Omental fat pad (tissue), 4 donors: ENCODE measurements at places on chromosomes 4 and X. TPM values are rescaled to one million over a fixed set of nuclear protein-coding genes. Genes with fewer than 3 reads are reported as not detected.

Gene HSFX2
- total RNA-seq, result not detected

Gene TRIM75
- total RNA-seq, result not detected

Gene SLC35A2
- total RNA-seq, result 17.4 TPM

Gene PSAPL1
- 0.48 TPM for total RNA-seq

Gene SLC7A11
- total RNA-seq, result 0.60 TPM

DNA sequence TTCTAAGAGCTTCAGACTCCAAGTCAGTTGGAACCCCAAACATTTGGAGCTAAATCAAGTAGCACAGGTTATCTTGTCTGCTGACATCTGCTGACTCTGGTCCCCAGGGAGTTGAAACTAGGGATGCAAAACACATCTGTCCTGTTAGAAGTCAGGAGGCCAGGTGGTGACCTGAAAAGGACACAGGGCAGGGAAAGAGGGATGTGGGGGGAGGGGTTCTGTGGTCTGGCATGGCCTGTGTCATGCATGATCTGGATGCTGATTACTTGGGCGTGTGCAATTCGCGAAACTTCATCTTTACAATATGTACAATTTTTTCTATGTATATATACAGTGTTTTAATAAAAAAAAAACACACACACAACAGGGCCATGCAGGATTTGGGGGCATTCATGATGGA, 55.3 kb downstream of the FHDC1 start:
- DNase-seq, result no peak

DNA sequence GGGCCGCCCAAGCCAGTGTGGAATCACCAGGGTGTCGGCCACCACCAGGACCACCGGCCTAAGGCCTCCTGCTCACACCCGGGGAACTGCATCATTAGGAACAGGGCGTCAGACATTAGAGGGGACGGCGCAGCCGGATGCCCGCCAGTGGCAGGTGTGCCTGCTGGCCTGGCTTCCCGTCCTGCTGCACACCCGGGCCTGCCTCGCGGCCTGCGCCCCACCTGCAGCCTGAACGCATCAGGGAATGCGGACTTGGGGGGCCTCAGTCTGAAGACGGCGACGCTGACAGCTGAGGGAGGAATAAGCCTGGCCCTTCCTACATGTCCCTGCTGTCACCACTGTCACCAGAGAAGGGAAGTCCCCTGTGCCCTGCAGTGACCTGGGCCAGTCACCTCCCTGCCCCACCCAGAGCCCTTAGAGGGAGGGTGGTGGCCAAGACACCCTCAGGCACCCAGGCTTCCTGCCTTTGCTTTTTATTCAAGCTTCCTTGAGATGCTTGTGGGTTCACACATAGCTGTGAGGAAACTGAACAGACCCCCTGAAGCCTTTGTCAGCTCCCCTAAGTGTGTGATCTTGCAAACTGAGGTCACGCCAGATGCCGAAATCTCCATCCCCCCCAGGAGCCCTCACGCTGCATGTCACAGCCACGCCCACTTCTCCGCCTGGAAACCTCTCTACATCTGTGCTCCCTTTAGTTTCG, 3.2 kb downstream of the DGKQ start:
- DNase-seq, result no peak

GRCh38 chr4:154491341-154492271, at the start of gene DCHS2:
Gene DCHS2, minus strand, starts transcription at chr4:154491799. Its CDS starts 444 bp downstream, at chr4:154491355.
- DNase-seq, result no peak

- no peak for DNase-seq
Observed at GRCh38 chr4:6056976-6057766, 38.9 kb upstream of the C4orf50 start.

DNA sequence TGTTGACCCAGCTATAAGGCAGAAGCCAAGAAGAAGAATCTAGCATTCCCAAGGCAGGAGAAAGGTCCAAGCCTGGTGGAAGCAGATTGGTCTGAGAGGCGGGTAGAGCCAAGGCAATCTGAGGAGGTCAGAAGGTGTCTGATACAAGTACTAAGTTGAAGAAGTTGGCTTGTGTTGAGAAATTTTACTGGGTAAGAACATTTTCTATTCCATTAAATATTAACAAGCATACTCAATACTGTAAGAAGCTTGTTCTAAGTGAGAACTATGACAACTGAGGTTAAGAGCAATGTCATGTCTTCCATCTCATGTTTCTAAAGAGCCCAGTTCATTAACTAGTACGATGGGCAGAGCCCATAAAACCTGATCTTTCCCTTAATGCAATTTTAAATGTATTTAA, 75.0 kb downstream of the FAM13A start:
- DNase-seq, result no peak

DNA sequence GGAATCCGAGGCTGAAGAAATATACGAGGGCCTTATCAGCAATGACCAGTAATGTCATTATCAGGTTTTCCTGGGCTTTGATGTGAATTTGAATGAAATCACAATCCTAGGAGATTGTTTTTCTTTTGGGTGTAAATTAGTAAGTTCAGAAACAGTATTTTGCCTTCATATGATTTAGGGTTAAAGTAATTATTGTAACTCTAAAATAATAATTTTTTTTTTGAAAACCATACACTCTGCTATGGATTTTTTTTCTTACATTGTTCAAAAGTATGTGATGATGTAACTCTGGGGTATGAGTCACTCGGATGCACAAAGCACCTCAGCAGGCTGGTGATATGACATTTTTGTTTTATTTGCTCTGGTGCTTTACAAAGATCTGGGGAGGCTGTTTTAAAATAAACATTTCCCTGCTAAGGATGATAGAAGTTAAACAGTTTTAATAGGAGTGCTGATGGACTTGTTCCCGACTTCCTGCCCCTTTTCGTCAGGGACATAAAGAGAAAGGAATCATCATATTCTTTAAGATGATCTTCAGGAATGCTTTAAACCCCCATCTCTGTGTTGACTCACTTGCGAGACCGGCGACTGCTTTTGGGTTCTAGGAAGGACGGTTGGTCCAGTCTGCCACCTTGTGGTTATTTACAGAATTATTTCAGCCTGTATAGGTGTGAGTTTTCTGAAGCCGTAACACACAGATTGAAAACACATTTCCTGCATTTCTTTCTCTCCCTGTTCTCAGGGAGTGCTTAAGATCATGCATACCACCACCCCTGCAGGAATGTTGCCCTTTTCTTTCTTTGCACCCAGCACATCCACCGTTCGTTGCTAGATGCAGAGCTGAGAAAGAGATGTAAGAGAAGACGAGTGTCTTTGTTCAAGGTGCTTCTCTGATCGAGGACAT, 72.5 kb downstream of the RAPGEF2 start:
- no peak for DNase-seq

- no peak for DNase-seq
Observed at GRCh38 chr4:25104591-25104990, 55.7 kb downstream of the SEPSECS start.

DNA sequence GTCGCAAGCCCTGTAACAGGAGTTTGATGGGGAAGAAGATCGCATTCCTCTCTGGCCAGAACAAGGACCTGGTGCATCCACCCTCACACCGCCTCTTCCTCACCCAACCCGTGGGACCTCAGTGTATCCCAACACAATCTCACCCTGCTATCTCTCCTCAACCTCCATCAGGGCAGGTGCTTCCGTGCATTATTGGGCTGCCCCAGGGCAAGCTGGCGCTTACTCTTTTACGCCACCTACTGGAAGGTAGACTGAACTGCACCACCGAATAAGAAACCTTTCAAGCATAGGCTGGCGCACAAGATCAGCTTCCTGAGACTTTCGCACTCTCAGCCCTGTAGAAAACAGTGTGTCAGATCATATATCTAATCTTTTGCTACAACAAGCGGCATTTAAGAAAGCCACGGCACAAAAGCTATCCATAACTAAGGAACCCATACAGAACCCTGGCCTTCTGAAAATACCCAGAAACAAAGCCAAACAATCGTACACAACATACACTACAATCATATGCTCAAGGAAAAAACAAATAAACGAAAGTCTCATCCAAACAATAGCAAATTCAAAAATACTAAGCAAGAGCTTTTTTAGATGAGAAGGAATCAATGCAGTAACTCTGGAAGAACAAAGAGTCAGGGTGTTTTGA, 209.3 kb downstream of the UGT8 start:
- no peak for DNase-seq

DNA sequence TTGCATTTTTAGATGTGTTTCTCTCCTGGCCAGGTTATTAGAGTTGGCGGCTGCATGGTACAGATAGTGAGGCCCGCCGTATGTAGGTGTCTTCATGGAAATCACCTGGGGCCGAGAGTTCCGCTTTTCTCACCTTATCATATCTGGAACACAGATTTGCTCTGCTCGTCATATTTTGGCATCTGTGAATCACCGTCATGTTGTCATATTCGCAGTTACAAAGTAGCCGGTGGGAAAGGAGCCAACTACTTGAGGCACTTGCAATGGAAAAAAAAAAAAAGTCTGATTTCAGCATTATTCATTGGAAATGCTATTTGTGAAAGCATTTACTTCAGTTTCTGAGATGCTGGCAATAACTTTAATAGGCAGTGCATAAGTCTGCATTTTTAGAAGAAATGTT, 1715.2 kb upstream of the TENM3 start:
- DNase-seq, result no peak

DNA sequence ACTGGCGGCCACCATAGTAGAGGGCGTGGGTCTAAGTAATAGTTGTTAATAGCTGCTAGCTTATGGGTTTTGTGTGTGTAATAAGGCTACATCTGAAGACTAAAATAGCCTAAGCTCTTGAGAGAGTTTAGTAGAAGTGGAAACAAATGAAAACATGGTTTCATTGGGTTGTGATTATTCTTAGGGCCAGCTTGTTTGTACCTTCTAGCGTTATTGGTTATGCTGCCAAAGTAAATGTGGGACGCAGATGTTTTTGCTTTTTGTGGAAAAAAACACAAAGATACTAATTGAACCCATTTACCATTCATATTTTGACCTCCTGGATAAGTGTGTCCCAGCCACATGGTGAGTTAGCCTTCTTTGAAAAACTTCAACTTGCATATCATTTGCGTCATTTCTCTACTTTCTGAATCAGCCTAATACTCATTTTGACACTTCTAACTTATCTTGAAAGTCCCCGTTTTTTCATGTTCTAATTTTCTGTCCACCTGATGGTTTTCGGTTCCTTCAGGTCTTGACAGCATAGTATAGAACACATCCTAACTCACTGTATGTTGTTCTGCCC, 305.3 kb downstream of the FRMPD4 start:
- DNase-seq, result no peak

DNA sequence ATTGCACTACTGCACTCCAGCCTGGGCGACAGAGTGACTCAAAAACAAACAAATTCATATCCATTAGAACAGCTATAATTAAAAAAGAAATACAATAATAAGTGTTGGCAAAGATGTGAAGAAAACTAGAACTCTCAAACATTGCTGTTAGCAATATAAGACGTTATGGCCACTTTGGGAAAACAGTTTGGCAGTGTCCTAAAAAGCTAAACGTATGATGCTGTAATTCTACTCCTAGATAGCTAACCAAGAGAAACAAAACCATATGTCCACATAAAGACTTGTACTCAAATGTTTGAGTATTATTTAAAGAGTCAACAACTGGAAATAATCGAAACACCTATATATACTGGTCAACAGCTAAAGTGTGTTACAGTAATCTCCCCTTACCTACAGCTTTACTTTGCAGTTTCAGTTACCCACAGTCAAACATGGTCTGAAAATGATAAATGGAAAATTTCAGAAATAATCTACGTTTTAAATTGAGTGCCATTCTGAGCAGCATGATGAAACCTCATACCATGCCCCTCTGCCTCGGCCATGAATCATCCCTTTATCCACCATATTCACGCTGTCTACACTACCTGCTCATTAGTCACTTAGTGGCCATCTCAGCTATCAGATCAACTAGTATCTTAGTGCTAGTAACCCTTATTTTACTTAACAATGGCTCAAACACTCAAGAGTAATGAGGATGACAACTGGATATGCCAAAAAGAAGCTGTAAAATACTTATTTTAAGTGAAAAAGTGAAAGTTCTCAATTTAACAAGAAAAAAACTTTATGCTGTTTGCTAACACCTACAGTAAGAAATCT, 4.9 kb downstream of the ELF2 start:
- no peak for DNase-seq

GRCh38 chr4:169179609-169180521, 90.9 kb downstream of the SH3RF1 start:
- no peak for DNase-seq

DNA sequence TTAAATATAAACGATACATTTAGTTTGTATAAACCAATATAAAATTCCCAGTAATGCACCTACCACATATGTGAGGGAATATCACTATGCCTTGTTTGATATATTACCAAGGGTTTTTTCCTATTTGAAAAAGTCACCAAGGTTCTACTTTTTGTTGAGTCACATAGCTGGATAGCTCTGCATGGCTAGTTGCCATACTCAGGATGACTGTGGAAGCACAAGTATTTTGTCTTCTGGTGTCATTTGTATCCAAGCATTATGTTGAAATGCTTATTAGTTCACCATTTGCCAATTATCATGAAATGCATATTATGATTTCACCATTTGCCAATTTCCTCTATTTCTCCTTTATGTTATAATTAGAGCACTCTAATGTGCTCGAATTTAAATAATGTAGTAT, 162.7 kb upstream of the TTC29 start:
- DNase-seq, result no peak

DNA sequence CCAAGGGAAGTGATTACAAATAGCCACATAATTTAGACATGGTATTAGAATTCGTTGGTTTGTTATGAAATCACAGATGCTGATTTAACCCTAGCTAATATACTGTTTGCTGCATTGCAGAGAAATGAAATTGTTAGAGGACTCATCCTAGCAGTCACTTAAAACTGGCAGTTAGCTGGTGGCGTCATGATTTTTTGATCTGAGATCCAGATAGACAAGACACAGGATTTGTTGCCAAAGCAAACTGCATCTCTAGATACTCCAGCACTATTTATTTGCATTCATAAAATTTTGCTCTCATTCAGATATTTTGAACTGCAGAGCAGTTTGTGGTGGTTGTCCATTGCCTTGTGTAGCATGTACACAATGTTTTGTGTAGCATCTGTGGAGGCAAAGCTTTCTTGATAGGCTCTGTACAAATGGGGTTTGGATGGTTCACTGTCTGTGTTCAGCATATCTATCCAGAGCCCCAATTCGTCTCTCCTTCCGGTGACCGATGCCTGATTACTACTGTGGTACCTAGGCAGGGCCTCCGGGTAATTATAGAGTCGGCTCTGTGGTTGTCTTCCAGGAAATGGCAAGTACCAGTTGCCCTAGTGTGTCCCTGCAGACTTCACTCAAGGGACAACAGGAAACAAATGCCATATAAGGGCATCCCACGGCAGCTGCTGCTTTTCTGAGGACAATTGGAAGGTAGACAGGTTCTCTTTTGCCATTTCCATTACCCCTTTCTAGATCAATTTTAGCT, 30.1 kb upstream of the SPARCL1 start:
- DNase-seq, result no peak

DNA sequence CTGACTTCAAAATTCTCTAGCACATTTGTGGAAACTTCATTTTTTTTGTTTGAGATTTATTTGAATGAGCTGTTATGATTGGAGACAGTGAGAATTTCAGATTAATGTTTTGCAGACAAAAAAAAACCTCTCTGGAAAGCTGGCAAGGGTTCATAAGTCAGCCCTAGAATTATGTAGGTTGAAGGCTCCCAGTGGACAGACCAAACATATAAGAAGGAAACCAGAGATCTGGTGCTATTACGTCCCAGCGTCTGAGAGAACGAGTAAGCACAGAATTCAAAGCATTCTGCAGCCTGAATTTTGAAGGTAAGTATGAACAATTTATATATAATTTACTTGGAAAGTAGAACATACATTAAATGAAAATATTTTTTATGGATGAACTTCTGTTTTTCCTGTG, at the start of gene AGTR2:
AGTR2 (plus strand) TSS at position 234 of the 400 bp plus-strand sequence. CDS start 1,537 bp downstream, outside the sequence.
- no peak for DNase-seq
